ENCODE measurements at places on chromosomes 12 and 14.

DNA sequence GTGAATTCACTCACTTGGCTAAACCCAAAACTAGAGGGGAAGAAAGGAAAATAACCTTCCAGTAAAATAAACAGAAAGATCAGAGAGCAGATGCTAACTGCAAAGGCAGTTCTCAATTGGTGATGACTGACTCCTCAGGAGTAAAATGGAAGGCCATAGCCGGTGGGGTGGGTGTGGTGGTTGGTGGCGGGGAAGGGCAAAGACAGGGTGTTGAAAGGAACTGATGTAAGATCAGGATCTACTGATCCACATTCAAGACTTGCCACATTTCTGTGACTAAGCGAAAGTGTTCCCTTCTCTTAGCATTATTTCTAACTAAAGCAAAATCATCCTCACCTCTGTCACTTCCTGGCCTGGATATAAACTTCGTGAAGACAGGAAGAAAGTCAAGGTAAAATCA, 26.3 kb upstream of the TC2N start:
- DNase-seq: no peak

- DNase-seq: no peak
Observed at GRCh38 chr14:64614805-64615391, 65.1 kb downstream of the PPP1R36 start.

DNA sequence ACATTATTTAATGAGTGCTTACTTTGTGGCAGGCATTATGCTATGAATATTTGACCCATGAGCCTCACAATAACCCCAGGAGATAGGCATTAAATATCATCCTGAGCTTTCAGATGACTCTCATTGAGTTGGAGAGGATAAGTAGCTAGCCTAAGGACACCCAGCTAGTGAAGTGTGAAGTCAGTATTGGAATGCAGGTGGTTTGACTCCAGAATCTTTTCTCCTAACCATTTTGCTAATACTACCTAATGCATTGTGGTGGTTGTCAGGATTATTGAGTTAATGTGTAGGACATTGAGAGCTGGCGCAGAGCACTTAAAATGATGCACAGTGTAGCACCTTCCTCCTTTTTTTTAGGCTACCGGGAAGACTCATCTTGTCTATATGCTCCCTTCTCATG, 3.8 kb upstream of the CDKL1 start:
- DNase-seq: no peak

DNA sequence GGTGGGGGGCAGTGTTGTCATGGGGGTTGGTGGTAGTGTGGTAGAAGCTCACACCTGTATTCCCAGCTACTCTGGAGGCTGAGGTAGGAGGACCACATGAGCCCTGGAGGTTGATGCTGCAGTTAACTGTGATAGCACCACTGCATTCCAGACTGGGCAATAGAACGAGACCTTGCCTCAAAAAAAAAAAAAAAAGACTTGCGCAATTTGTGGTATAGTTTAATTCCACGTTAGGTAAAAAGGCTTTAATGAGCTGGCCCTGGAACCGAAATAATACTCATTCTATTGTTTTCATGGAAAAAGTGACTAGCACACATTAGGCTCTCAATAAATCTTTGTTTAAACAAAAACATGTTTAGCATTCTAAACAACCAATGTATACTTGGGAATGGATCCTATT, 25.4 kb upstream of the NAP1L1 start:
- no peak for DNase-seq

GRCh38 chr12:2842948-2843347, 8.1 kb upstream of the NRIP2 start:
- DNase-seq: no peak
